ENCODE measurements at places on chromosomes 13 and 19. TPM values are rescaled to one million over a fixed set of nuclear protein-coding genes. Genes with fewer than 3 reads are reported as not detected.

ERICH6B gene
- total RNA-seq = not detected

GARIN5A gene
- 1.2 TPM for total RNA-seq

KLK1 gene
- total RNA-seq = not detected

ICAM3 gene
- total RNA-seq = 5.9 TPM

MBD3L3 gene
- not detected for total RNA-seq

PLEKHF1 gene
- 2.0 TPM for total RNA-seq

PDX1 gene
- total RNA-seq = not detected

BEST2 gene
- not detected for total RNA-seq

ARL11 gene
- 1.6 TPM for total RNA-seq

SIGLEC11 gene
- 0.22 TPM for total RNA-seq

NLRP12 gene
- total RNA-seq = under 0.01 TPM

CCL25 gene
- total RNA-seq = not detected

COL4A2 gene
- 176 TPM for total RNA-seq

IFNL1 gene
- not detected for total RNA-seq

ZBTB32 gene
- total RNA-seq = not detected

S1PR5 gene
- not detected for total RNA-seq

CDC42EP5 gene
- 42.7 TPM for total RNA-seq

CARD8 gene
- total RNA-seq = 9.1 TPM

TNFSF9 gene
- total RNA-seq = not detected

UBE2L5 gene
- total RNA-seq = not detected

SOX1 gene
- total RNA-seq = not detected

IZUMO1 gene
- 0.39 TPM for total RNA-seq

IGFL4 gene
- total RNA-seq = not detected

ZGLP1 gene
- 0.39 TPM for total RNA-seq

DNAAF3 gene
- not detected for total RNA-seq

PRR22 gene
- total RNA-seq = not detected

C5AR2 gene
- total RNA-seq = under 0.01 TPM

CCDC169 gene
- 0.39 TPM for total RNA-seq

ANKRD24 gene
- 2.0 TPM for total RNA-seq

ATP8B3 gene
- 4.0 TPM for total RNA-seq

SPTBN4 gene
- under 0.01 TPM for total RNA-seq

PEAK3 gene
- not detected for total RNA-seq

CALR3 gene
- not detected for total RNA-seq

CEACAM21 gene
- total RNA-seq = not detected

FPR3 gene
- not detected for total RNA-seq

C19orf18 gene
- not detected for total RNA-seq

ZNF69 gene
- 27.9 TPM for total RNA-seq

S1PR4 gene
- 0.11 TPM for total RNA-seq

KLK3 gene
- total RNA-seq = not detected

YJEFN3 gene
- total RNA-seq = 0.39 TPM

OSCAR gene
- 0.39 TPM for total RNA-seq

ZNF613 gene
- 6.5 TPM for total RNA-seq

ZNF534 gene
- total RNA-seq = not detected

KLC3 gene
- total RNA-seq = 33.4 TPM

ZNF264 gene
- 53.8 TPM for total RNA-seq

PCSK4 gene
- 2.5 TPM for total RNA-seq

SSC5D gene
- total RNA-seq = 0.22 TPM

SYCN gene
- not detected for total RNA-seq
